Muscle of leg (tissue), 16 donors: ENCODE measurements at places on chromosomes 5 and 9. TPM values are rescaled to one million over a fixed set of nuclear protein-coding genes. Genes with fewer than 3 reads are reported as not detected.

The OSMR gene
- polyA plus RNA-seq = 8.6 TPM

The SMIM33 gene
- not detected for polyA plus RNA-seq

The VPS13A gene
- 13.0 TPM for polyA plus RNA-seq

The ARL14EPL gene
- 0.24 TPM for polyA plus RNA-seq

The GDA gene
- 0.16 TPM for polyA plus RNA-seq

The CMBL gene
- polyA plus RNA-seq = 70.5 TPM

The LCNL1 gene
- polyA plus RNA-seq = 0.53 TPM

The PCDH1 gene
- 18.1 TPM for polyA plus RNA-seq

The DCAF10 gene
- 17.0 TPM for polyA plus RNA-seq

The NPR3 gene
- 11.8 TPM for polyA plus RNA-seq

The PGM5 gene
- 61.2 TPM for polyA plus RNA-seq

The VCAN gene
- polyA plus RNA-seq = 187 TPM

The ALDH1A1 gene
- polyA plus RNA-seq = 33.2 TPM

The GPX3 gene
- polyA plus RNA-seq = 45.8 TPM

The SLC6A18 gene
- polyA plus RNA-seq = not detected

The C9 gene
- polyA plus RNA-seq = 0.30 TPM

The PCDHB7 gene
- 3.2 TPM for polyA plus RNA-seq

The AK1 gene
- 1,102 TPM for polyA plus RNA-seq

The SOHLH1 gene
- 0.31 TPM for polyA plus RNA-seq

The UBTD2 gene
- 55.7 TPM for polyA plus RNA-seq

The DCAF12 gene
- polyA plus RNA-seq = 38.3 TPM

The SEMA4D gene
- 22.8 TPM for polyA plus RNA-seq

The PPP2R2B gene
- 1.4 TPM for polyA plus RNA-seq

The ADAMTS12 gene
- 28.6 TPM for polyA plus RNA-seq

The SLC23A1 gene
- 0.23 TPM for polyA plus RNA-seq
